Progenitor cell of endocrine pancreas (in vitro differentiated cells): ENCODE measurements at places on chromosomes 1 and 21.

- peaks cover 2% of the 10 kb centered on the region for H3K4me1 ChIP-seq
- DNase-seq: no peak
- H3K36me3 ChIP-seq: no peaks in the 10 kb centered on the region
- H3K4me3 ChIP-seq: no peak overlapping the region
- H3K27me3 ChIP-seq: peaks cover 36% of the 10 kb centered on the region
Observed at GRCh38 chr1:34776911-34777310, 4.1 kb upstream of the GJB3 start.

- no peaks in the 10 kb centered on the region for H3K27me3 ChIP-seq
- peaks cover 11% of the 10 kb centered on the region for H3K4me1 ChIP-seq
- no peak overlapping the region for H3K4me3 ChIP-seq
- DNase-seq: no peak
Observed at GRCh38 chr1:213057264-213058059, 6.4 kb downstream of the RPS6KC1 start.

DNA sequence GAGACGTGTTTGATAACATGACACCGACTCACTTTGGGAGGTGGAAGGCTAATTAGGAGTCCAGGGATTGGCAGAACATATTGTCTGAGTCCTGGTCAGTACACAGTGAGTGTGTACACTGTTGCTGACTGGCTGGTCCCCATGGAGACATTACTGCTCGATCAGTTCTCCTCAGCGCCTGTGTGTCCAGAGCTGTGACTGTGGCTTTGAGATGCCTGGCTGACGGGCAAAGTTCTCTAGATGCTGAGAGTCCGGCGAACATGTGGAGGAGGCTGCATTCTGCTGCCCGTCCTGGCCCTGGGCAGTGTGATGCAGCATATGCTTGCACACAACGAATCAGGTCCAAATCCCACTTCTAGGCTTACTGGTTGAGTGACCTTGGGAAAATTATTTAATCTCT is 280.1 kb upstream of the ST6GALNAC5 start:
- H3K36me3 ChIP-seq: no peaks in the 10 kb centered on the region
- no peak overlapping the region for H3K4me3 ChIP-seq
- peak overlapping the region; percentile 22 for H3K27ac ChIP-seq
- H3K4me1 ChIP-seq: peaks cover 13% of the 10 kb centered on the region
- DNase-seq: no peak

- H3K27me3 ChIP-seq: peaks cover 5% of the 10 kb centered on the region
- H3K27ac ChIP-seq: no peak overlapping the region
- no peak for DNase-seq
- peaks cover 32% of the 10 kb centered on the region for H3K36me3 ChIP-seq
- no peak overlapping the region for H3K4me3 ChIP-seq
- H3K4me1 ChIP-seq: peaks cover 6% of the 10 kb centered on the region
Observed at GRCh38 chr1:247298701-247299100, 33.0 kb downstream of the ZNF496 start.

DNA sequence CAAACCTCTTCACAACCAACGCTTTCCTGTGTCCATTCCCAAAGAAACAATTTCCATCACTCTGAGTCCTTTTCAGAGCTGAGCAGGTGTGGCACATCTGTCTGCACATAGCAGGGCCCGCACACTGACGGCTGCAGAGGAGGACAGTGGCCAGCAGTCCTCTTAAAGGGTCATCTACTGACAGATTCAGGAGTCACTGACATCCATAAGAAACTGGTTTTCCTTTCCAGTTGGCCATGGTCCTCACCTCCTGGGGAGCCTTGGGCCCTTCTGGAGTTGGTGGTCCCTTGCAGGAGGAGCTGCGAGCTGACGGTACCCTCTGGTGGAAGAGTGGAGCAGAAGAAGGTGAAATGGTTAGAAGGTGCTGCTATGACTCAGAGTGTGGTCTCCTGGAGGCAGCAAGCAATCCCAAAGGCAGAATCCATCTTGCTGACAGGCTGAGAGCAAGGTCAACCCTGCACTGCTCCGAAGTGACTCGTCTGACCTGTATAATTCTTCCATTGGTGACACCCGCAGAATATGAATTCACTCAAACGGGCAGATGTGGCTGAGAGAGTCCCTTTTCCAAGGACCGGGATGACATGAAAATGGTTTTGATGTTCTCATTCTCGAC is 278.5 kb upstream of the C1orf174 start:
- H3K27me3 ChIP-seq: peaks cover 22% of the 10 kb centered on the region
- no peak overlapping the region for H3K27ac ChIP-seq
- peaks cover 5% of the 10 kb centered on the region for H3K4me1 ChIP-seq
